Smooth muscle cell of the umbilical artery (primary cell): ENCODE measurements at places on chromosomes 1 and 21. TPM values are rescaled to one million over a fixed set of nuclear protein-coding genes. Genes with fewer than 3 reads are reported as not detected.

Gene RGSL1
- total RNA-seq = not detected in 2 replicates

Gene FCAMR
- not detected in 2 replicates for total RNA-seq

Gene CYP2J2
- under 0.01 and 0.32 TPM in 2 replicates for total RNA-seq

Gene BTG2
- 14.6 and 17.5 TPM in 2 replicates for total RNA-seq

Gene VWA5B1
- total RNA-seq = not detected in 2 replicates

Gene SPRR4
- total RNA-seq = not detected in 2 replicates

Gene ZSWIM5
- under 0.01 TPM in 1 of 2 replicates, not detected in the other for total RNA-seq

Gene CADM3
- 0.09 and 0.30 TPM in 2 replicates for total RNA-seq
